Ureter (tissue), 1 donor: ENCODE measurements at places on chromosomes 7 and 10. TPM values are rescaled to one million over a fixed set of nuclear protein-coding genes. Genes with fewer than 3 reads are reported as not detected.
A peak's percentile ranks its signal among the peaks of the same experiment; 100 is the strongest.

CLEC2L gene
- not detected for total RNA-seq

GTF2IRD2 gene
- total RNA-seq, result 45.5 TPM

AGBL3 gene
- total RNA-seq, result 3.9 TPM

PODXL gene
- total RNA-seq, result 64.4 TPM

DMBT1 gene
- 1.5 TPM for total RNA-seq

FUOM gene
- 20.3 TPM for total RNA-seq

AFAP1L2 gene
- 17.9 TPM for total RNA-seq

SFXN2 gene
- 28.3 TPM for total RNA-seq

GRCh38 chr7:111844904-111845671 is 282.8 kb upstream of the IMMP2L start:
- DNase-seq, result no peak

DNA sequence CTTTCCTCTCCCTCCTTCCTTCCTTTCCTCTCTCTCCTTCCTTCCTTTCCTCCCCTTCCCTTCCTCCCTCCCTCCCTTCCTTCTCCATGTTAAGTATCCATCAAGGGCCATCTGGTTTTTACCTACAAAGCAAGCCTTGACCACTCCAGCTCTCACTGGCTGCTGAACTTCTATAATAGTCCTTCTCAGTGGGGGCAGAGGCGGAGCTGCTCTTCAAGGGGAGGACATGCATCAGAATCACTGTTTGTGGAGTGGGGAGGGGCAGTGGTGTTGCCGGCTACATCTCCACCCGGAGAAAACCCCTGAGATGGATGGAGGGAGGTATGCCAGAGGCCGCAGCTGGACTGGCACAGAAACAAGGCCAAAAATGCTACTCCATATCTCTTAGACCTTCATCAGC is 25.9 kb downstream of the LAMB1 start:
- no peak for DNase-seq

- DNase-seq, result no peak
Observed at GRCh38 chr10:12252882-12253546, 57.0 kb downstream of the CDC123 start.

DNA sequence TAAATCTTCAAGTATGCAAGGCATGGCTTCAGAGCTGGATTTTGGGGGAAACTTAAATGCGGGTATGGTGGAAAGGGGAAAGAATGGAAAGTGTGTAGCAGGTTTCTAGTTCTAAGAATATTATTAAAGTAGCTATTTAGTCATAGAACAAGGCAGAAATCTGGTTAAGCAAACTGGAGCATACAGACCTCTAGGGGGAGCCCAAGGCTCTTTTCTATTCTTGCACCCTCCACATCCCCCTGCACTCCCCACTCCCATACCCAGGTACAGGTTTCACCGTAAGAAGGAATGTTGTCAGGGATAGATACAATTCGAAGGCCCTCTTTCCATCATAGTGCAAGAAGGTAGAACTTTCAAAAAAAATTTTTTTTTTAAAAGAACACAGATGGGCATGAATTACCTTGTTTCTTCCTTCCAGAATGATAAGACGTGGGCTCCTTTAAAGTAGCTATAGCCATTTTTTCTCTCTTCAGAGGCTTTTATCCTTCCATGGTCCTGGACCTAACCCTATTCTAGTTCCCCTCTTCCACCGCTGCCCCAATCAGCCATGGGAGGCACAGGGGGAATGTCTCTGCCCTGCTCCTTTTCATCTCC is 41.5 kb upstream of the SMIM30 start:
- no peak for DNase-seq

DNA sequence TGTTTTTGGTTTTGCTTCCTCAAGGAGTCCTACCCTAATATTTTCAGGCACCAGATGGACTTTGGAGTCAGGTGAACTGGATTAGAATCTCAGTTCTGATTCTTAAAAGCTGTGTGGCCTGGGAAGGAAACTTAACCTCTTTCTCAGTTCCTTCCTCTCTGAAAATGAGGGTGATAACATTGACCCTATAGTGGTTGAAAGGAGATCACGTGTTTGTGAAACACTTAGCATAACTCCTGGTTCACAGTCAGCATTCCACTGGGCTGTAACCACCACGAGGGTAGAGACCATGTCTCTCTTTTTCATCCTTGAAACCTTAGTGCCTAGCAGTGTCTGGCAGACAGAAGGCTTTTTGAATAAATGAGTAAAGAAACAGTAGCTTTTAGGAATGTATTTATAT is 16.7 kb downstream of the LSMEM1 start:
- DNase-seq, result no peak

- no peak for DNase-seq
Observed at GRCh38 chr7:155233311-155234157, 64.1 kb upstream of the INSIG1 start.

DNA sequence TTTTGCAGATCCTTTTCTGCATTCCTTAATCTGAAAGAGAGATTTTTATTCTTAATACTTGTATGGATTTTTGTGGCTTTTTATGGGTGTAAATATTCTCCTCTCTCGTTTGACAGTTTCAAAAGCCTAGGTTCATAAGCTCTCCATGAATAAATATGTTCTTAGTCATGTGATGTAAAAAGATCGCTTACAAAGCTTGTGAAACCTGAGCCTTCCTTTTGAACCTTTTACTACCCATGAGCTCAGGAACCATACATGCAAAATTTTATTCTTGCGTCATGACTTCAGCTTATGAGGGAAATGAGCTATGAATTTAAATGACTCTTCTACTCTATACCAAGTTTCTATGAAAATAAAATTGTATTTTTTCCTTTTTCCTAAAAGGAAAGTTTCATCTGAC is 98.7 kb downstream of the POLL start:
- DNase-seq, result no peak

- DNase-seq, result no peak
Observed at GRCh38 chr7:18290223-18290622, 205.3 kb upstream of the HDAC9 start.

- peak; percentile 20 for DNase-seq
Observed at GRCh38 chr10:114427124-114427852, 23.0 kb upstream of the AFAP1L2 start.

DNA sequence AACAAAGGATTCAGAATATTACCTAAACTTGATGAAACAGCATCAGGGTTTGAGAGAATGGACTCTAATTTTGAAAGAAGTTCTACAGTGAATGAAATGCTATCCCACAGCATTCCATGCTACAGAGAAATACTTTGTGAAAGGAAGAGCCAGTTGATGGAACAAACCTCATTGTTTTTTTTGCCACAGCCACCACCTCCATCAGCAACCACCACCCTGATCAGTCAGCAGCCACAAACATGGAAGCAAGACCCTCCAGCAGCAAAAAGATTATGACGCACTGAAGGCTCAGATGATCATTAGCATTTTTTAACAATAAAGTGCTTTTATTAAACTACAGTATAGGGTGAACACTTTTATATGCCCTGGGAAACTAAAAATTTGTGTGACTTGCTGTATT is 98.7 kb downstream of the LRRC4 start:
- DNase-seq, result no peak
